ENCODE measurements at places on chromosomes 5 and 9.
A peak's percentile ranks its signal among the peaks of the same experiment; 100 is the strongest.

DNA sequence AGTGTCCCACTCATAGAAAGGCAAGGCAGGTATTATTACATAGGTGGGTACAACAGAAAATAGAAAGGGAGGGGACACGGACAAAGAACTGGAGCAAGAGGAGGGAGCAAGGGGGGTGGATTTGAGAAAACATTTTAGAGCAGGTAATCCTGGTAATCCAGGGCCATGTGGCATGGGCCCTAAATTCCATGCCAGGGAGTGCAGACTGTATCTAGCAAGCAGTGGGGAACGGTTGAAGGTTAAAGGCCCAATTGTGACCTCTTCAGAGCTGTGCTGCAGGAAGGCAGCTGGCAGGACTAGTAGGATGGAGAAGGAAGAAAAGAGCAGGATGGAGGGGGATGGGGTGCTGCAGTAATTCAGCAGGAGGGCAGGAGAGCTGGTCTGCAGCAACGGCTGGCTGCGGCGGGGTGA lies 75.2 kb downstream of the PDE6A start:
- no peak for DNase-seq

- no peak for DNase-seq
Measured at GRCh38 chr5:32319392-32319791, 6.7 kb upstream of the MTMR12 start.

GRCh38 chr5:107118184-107119019 lies 552.3 kb downstream of the EFNA5 start:
- DNase-seq = no peak

GRCh38 chr5:171688696-171689495 lies 96.7 kb upstream of the SMIM23 start:
- no peak for DNase-seq

- no peak for DNase-seq
Measured at GRCh38 chr5:15391704-15392397, 108.1 kb upstream of the FBXL7 start.

DNA sequence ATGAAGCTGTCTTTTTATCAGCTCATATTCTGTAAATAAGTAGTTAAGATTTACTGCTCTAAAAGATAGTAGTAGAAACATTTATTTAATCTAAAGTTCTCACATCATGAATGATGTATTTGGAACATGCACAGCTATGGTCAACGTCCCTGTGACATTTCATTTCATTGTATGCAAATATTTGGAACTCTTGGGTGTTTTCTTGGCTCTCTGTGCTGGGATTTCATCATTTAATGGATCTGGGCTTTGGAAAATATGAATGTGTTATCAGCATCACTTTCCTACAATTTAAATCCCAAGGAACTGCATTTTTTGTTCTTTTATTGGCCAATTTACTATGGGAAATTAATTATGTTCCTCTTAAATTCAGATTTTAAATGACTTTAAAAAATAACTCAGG lies 462.9 kb downstream of the SEMA5A start:
- no peak for DNase-seq

GRCh38 chr9:11023201-11023600 lies 410.4 kb upstream of the PTPRD start:
- no peak for DNase-seq

- no peak for DNase-seq
Measured at GRCh38 chr5:94740286-94740685, 121.8 kb downstream of the SLF1 start.

DNA sequence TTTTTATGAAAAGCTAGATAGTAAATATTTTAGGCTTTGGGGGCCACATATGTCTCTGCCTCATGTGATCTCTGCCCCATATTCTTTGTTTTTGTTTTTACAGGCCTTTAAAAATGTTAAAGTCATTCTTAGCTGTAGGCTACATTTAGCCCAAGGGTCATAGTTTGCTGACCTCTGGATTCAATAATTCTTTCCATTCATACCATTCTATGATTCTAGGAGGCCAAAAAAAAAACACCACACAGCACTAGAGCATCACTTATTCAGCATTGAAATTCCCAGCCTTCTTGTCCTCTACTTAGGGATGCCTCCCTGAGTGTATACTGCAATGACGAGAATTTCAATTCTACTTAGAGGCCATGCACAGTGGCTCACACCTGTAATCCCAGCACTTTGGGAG lies 17.0 kb downstream of the PTCD2 start:
- DNase-seq = no peak

GRCh38 chr5:151234476-151235238 lies 10.8 kb upstream of the CCDC69 start:
- no peak for DNase-seq

DNA sequence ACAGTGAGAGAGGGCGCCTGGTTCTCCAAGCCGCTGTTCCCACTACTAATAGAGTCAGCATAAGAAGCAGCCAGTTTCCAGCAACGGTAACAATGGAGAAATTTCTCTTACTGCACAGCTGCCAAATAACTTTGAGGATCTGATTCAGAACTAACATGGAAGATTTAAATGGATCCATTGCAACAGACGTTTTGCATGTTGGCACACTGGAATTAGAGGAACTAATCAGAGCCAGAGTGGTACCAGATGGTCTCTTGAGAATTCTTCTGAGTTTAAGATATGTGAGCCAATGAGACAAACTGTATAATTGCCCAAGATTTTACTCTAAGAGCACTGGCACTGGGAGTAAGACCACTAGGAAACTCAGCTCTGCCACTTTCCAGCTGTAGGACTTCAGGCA lies 186.5 kb downstream of the EFNA5 start:
- DNase-seq = no peak

- DNase-seq = no peak
Measured at GRCh38 chr9:134591082-134591571, 50.5 kb upstream of the COL5A1 start.

DNA sequence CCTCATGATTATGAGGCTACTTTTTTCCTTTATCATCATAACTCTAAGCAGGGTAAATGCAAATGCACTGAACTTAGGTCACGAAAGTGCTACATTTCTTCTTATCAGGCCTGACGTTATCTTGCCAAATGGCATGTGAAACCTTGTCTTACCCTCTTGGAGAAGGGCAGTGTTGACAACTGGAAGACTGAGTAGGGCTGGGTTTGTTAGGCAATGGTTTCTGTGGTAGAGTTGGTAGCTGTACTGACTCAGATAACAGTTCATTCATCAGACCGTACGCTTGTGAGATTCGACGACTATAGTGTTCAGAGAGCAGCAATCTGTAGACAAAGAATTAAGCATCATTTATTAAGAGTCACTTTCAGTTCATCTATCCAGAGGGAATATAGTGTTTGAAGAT lies 127.7 kb downstream of the CPLANE1 start:
- DNase-seq = no peak

DNA sequence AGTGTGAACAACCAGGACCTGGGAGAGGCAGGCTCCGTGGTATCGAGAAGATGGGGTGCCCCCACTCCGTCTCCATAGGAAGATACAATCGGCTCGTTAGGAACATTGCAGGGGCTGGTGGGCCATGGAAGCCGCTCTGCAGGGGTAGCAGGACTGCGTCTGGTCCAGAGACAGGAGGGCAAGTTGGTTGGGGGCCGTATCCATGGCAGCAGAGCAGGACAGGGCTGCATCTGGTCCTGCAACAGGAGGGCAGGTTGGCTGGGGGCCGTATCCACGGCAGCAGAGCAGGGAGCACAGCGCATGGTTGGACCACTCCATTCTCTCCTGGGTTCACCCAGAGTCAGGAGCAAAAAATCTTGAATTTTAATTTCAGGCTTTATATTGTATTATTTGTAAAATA lies 98.2 kb downstream of the ANKRD33B start:
- no peak for DNase-seq

DNA sequence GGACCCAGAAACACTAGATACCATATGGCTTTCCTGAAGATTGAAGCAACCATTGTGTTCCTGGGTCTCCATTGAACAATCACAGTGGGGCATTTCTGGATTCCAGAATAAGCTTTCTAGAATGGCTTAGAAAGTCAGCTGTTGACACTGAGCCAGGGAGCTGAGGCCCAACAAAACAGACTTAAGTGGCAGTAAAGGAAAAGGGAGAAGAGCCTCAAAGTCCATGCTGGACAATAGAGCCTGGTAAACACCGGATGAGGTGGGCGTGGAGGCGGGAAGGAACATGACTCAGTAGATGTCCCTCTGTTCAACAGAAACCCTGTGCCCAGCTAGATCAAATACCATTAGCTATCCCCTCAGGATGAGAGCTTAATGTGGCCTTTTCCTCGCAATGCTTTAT lies 14.8 kb downstream of the SPARC start:
- no peak for DNase-seq

GRCh38 chr5:177526191-177526590 lies 9.4 kb upstream of the DDX41 start:
- no peak for DNase-seq

GRCh38 chr5:138648841-138649240 lies 73.6 kb upstream of the HSPA9 start:
- no peak for DNase-seq

DNA sequence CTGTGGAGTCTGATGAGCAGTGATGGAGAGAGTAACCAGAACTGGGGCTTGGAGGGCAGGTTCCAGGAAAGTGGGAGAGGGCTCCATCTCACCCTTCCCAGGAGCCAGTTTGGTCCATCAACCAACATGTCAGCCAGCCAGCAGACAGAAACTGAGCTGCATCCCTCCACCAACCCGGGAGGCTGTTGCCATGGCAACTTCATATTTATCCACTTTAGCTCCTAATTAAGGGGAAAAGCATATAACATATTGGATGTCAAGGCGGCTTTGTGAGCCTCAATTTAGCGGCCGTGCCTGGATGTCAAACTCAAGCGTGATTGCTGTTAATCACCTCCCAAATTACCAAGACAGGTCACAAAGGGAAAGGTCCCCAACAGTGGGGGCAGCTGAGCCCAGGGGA lies 81.5 kb upstream of the ARAP3 start:
- DNase-seq = no peak

DNA sequence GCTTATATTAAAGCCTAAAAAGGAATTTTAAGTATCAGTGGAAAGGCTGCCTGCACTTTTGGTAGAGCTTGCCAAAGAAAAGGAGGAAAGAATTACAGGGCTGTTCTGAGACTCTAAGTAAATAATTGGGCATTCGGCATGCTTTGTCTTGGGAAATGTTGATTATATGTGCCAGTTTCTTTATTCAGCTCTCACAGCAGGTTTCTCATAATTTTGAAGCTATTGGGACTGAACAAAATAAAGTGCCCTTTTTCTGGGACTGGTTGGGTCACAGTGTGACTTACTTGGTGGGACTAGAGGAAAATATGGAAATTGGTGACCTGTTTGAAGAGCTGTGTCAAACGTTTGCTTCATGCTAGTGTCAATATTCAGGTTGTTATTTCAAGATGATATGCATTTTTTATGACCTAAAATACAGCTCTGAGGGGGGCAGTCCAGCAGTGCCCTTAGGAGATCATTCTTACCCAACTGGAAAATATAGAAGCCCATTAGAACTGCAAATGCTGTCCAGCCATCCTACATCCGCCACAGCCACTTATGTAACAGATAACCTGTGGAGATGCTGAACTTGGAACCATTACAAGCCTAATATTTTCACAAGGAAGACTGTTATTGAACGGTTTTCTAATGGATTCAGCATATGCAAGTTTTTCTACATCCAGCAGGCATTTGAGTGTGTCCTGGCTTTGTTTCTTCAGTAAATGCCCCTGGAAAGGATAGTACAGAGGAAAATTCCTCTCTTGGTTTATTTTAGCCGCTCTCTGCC lies 122.4 kb downstream of the SNCAIP start:
- DNase-seq = no peak

DNA sequence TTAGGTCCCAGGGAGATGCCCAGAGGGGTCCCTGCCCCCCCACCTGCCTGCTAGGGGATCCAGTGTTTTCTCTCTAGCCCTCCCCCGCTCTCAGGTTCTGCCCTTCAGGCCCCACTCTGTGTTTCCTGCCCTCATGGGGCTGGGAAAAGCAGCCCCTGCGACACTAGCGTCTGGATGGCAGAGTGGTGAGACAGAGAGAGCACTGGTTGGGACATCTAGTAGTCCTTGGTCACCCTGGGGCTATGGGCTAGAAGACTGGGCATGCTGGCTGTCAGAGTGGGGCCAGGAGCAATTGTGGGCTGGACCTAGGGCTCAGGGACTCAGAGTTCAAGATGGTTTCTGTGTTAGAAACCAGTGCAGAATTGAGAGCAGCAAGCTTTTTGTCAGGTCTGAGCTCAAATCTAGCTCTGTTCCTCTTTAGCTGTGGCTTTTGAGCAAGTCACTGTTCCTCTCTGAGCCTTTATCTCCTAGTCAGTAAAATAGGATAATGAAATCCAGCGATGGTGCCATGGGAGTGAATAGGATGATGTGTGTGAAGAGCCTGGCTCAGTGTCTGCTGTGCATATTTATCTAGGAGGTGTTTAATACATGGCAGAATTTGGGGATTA lies 39.0 kb downstream of the RGS3 start:
- no peak for DNase-seq

- DNase-seq = no peak
Measured at GRCh38 chr9:94909965-94910730, 183.6 kb downstream of the AOPEP start.

- no peak for DNase-seq
Measured at GRCh38 chr9:10706788-10707187, 94.0 kb upstream of the PTPRD start.

DNA sequence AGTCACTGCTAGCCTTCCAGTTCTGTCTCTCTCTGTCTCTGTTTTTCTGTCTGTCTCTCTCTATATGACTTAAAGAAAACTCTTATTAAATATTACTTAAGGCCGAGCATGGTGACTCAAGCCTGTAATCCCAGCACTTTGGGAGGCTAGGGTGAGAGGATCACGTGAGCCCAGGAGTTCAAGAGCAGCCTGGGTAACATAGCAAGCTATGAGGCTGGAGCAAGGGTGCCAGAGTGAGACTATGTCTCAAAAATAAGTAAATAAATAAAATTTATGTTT lies 1.7 kb upstream of the GBGT1 start:
- DNase-seq = no peak

- DNase-seq = no peak
Measured at GRCh38 chr5:180683220-180683922, 34.0 kb upstream of the FLT4 start.

- peak; percentile 84 for DNase-seq
Measured at GRCh38 chr9:108272349-108272899, 583.4 kb downstream of the ACTL7B start.

- DNase-seq = no peak
Measured at GRCh38 chr5:8840237-8840636, 705.6 kb downstream of the SEMA5A start.

GRCh38 chr5:119966028-119966427 lies 336.7 kb downstream of the FAM170A start:
- DNase-seq = no peak

GRCh38 chr9:10005206-10005605 lies 607.6 kb downstream of the PTPRD start:
- DNase-seq = no peak

DNA sequence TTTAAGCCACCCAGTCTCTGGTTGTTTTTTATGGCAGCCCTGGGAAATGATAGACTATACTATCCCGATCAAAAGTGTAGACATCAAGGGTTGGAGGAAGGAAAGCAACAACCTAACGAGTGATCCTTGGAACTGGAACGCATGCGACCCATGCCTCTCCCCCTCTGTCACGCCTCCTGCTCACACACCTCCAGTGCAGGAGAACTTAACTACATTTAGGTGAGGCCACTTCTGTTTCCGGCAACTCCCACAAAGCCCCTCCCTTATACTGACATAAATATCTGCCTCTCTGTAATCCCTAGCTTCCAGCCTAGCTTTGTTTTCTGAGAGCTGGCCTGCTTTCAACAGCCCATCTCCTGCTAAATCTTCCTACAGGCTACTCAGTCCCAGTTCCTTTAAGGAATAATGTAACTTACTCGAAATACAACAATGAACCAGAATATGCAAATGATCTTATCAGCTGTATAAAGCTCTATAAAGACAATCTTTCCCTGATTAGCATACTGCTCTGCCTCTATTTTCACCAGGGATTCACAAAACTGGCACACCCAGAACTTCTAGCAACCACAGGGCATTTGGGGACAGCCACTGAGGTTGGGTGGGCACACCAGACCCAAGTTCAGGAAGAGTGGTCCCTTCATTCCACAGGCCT lies 73.9 kb downstream of the GABBR2 start:
- DNase-seq = no peak

Measured in H54 (cell line).